ENCODE measurements at places on chromosomes 4 and X. TPM values are rescaled to one million over a fixed set of nuclear protein-coding genes. Genes with fewer than 3 reads are reported as not detected.

GRCh38 chrX:95956745-95957144 is 727.9 kb upstream of the DIAPH2 start:
- no peaks in the 10 kb centered on the region for H3K4me1 ChIP-seq
- no peak overlapping the region for H3K27ac ChIP-seq
- no peak for DNase-seq
- H3K36me3 ChIP-seq = no peaks in the 10 kb centered on the region
- no peaks in the 10 kb centered on the region for H3K27me3 ChIP-seq
- H3K4me3 ChIP-seq = no peak overlapping the region

- H3K36me3 ChIP-seq = no peaks in the 10 kb centered on the region
- H3K4me1 ChIP-seq = no peaks in the 10 kb centered on the region
- H3K27me3 ChIP-seq = no peaks in the 10 kb centered on the region
- H3K4me3 ChIP-seq = no peak overlapping the region
- no peak for DNase-seq
Observed at GRCh38 chrX:34126011-34126410, 6.1 kb downstream of the FAM47A start.

GRCh38 chr4:116530048-116530447 is 555.3 kb downstream of the TRAM1L1 start:
- H3K4me1 ChIP-seq = no peaks in the 10 kb centered on the region
- no peak overlapping the region for H3K4me3 ChIP-seq
- H3K27me3 ChIP-seq = no peaks in the 10 kb centered on the region
- no peak for DNase-seq
- H3K27ac ChIP-seq = no peak overlapping the region

Gene ZBTB33
- 4.6 TPM for polyA plus RNA-seq

Gene TLL1
- polyA plus RNA-seq = not detected

All from B cell (primary cell).